Erythroblast (primary cell): ENCODE measurements at places on chromosomes 4 and X.
A peak's percentile ranks its signal among the peaks of the same experiment; 100 is the strongest.

DNA sequence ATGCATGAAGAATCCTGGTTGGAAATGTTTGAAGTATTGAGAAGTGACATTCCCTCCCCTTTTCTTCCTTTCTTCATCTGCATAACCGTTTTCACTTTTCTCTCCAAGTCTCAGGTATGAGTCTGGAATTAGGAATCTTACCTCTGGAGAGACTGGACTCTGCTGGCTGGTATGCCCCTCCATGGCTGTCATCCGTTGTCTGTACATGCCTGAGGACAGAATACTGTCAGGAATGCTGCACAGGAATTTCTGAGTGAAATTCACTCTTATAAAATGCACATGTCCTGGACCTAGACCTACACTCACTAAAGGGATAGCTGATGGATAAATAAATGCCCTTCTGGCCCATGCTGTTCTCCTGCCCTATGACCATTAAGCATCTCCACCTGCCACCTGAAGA, 179.5 kb downstream of the MSN start:
- no peak for DNase-seq

- peak; percentile 58 for DNase-seq
Observed at GRCh38 chrX:75156531-75156945, 455 bp upstream of the ABCB7 start.

DNA sequence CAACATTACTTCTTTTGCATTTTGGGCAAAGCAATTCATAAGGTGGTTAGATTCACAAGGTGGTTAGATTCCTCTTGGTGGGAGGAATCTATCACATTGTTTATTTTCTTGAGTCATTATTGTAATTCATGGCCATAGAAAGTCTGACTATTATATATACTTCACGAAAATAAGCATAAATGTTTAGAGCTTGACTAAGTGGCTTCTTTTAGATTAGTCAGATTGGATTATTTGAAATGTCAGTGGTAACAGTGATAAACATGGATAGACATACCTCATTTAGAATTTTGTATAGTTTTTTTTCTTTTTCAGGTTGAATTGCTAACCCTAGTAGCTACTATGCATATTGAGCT, 24.9 kb upstream of the DYNLT3 start:
- DNase-seq: no peak

DNA sequence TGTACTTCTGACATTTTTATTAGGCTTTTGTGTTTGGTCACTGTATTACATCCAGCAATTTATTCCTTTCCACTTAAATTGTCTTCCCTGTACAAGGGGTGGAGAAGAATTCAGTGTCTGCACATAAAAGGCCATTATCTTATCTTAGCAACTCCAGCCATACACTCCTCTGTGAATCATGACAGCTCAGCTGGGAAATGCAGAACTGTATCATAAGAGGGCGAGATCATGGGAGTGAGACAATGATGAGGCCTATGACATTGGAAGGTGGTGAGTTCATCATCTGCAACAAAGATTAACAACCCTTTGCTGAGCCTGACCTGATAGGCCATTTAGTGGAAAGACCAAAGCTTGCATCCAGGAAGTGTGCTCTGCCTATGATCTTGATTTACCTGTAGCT, 33.3 kb downstream of the SLIT2 start:
- no peak for DNase-seq

DNA sequence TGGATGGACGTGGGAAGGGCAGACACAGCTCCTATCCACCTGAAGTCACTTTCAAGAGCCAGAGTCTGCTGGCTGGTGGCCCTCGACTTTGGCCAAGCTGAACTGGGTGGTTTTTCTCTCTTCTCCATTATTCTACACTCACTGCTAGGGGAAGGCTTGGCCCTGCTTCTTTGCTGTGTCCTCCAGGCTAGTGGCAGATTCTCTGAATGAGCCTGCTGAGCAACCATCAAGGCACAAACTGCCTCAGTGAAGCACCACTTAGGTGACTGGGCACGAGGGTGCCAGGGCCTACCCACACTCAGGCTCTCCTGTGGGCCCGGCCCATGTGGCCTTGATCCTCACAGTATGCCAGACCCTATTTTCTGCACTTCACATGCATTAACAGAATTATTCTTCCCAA, 92.0 kb downstream of the PJA1 start:
- no peak for DNase-seq

DNA sequence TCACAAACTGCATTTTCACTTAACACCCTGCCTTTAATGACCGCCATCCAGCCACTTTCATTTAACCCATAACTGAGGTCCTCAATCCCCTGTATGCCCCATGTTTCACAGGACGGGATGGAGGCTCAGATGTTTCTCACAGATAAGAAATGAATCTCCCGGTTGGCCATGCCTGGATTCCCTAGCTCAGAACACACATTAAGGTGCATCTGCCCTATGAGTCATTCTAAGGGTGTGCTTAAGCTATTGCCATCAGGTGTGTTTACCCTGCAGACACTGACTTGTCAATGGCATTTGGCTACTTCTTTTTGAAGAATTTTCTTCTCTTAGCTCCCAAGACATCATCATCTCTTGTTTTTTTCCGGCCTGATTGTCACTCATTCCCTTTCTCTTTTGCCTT, 222.6 kb upstream of the SMIM31 start:
- no peak for DNase-seq

- no peak for DNase-seq
Observed at GRCh38 chr4:143085224-143085623, 99.5 kb upstream of the USP38 start.

GRCh38 chr4:105679186-105679585, 29.3 kb downstream of the INTS12 start:
- DNase-seq: no peak

- DNase-seq: no peak
Observed at GRCh38 chrX:150212672-150213480, 150.2 kb upstream of the MAMLD1 start.

- no peak for DNase-seq
Observed at GRCh38 chr4:184831153-184831552, 5.4 kb upstream of the ACSL1 start.

GRCh38 chr4:171239196-171239595, 574.0 kb upstream of the GALNTL6 start:
- DNase-seq: no peak

DNA sequence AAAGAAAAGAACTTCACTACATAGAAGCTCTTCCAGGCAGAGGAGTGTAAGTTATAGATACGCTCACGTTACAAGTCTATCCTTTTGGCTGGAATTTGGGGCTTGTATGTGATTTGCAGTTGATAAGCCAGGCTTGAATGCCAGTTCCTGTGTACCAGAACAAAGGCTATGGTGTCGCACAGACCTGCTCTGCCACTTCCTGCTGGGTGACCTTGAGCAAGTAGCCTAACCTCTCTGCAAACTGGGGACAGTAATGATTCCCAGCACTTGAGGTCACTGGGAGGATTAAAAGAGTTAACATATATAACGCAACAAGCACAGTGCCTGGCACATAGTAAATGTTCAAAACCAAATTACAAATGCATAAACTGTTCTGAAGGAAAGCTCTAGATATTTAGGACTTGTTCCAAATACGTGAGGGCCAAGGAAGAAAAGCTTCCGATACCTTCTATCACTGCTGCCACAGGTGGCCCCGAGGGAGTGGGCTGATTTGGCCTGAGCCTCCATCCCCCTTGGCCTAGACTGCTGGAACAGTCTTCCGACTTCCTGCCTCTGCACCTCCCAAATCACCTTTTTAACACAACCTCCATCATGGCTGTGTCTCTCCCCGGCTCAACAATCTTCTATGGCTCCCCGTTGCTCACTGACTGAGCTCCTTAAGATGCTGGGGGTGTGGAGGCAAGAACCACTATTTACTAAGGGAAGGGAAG, 1.3 kb upstream of the SOWAHD start:
- no peak for DNase-seq

DNA sequence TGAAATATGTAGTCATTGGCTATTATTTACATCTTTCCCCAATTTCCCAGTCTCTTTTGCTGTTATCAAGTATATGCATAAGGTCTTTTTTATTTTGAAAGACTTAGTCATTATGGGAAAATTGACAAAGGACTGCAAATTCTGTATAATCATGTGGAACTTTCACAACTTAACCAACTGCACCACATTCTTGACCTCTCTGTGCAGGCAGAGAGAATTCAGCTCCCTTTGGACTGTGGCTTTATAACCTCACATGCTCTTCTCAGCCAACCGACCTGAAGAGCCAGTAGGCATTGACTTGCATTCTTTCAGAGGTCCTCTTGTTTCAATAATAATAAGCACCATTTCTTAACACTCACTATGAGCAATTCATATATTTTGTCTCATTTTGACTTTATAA, 66.9 kb downstream of the ANXA3 start:
- no peak for DNase-seq

- DNase-seq: peak; percentile 41
Observed at GRCh38 chrX:125436855-125437254, 117.2 kb downstream of the TEX13C start.

DNA sequence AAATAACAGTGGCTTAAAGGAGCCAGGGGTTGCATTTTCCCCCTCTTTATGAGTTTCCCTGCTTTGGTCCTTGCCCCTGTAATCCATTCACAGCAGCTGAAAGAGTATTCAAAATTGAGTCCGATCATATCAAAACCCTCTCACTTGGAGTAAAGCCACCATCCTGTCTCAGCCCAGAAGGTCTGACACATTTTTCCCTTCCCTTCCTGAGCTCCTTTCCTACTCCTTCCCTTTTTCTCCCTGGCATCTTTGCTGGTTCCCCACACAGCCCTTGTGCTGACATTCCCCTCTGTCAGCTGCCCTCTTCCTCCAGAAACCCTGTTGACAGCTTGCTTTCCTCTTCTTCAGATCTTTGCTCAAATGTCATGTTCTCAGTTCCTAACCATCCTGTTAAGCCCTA, 295.6 kb downstream of the EVC2 start:
- no peak for DNase-seq
